ENCODE measurements at places on chromosomes 4 and X.

GRCh38 chr4:145446184-145446583 is 35.5 kb upstream of the SMAD1 start:
- DNase-seq: no peak

DNA sequence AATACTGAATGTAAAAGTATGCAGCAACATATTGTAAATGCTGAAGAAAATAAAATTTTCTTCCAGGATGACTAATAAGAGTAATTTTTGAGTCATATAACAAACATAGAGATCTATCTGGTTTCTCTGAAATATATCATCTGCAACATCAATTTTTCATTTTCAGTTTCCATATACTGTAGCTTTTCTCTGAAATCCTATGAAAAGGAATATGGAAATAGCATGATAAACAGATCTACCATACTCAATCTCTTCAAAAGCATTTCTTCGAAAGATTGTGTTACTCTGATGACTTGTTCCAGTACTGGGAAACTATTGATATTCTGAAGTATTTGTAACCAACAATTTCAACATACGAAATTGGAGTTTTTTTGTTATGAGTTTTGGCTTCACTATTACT is 1156.7 kb downstream of the FAM133A start:
- DNase-seq: peak; percentile 43

- DNase-seq: no peak
These were observed at the start of gene ARMCX2 for GRCh38 chrX:101659601-101660063. TSS of gene ARMCX2 (minus strand) at chrX:101659850. CDS start at chrX:101657588, 2,262 bp downstream.

- DNase-seq: no peak
These were observed 66.6 kb downstream of the EIF4E start for GRCh38 chr4:98862371-98862770.

GRCh38 chrX:47662144-47662657 is 3.2 kb upstream of the UXT start:
- DNase-seq: peak; percentile 80

GRCh38 chr4:114599903-114600552 is 1.4 kb downstream of the UGT8 start:
- DNase-seq: no peak

DNA sequence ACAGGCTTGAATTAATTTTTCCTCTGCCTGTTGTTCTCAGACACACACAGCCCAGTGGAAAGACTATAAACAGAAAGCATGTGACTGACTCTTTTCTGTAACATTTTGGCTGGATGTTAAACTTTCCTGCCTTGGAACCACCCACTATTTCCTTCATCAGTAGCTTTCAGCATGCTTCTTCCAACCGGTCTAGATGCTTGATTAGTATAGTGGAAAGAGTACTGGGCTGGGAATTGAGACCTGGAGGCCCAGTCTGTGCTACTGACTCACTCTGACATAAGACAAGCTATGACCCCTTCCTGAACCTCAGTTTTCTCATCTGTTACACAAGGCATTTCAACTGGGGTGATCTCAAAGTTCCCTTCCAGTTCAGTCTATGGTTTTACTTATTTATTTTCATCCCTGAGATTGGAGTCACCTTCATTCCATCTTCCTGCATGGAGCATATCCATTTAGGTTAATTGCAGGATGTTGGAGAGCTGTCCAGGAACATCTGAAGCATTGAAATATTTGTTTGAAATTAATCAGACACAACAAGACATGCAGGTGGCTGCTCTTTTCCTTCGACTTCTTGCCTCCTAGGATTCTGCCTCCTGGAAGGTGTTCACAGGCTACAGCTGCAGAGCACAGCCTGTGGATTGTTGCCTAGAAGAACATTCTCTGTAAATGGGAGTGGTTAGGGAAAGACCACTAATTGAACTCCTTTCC is 173.4 kb downstream of the RTL9 start:
- DNase-seq: no peak

All from activated CD4-positive, alpha-beta T cell treated with anti-CD3 and anti-CD28 coated beads, Interleukin-2, amount 50 U/mL, for 16 hours (primary cell).